Sigmoid colon (tissue), 7 donors: ENCODE measurements at places on chromosomes 13 and 19. TPM values are rescaled to one million over a fixed set of nuclear protein-coding genes. Genes with fewer than 3 reads are reported as not detected.

LHB gene
- not detected for total RNA-seq

DNA sequence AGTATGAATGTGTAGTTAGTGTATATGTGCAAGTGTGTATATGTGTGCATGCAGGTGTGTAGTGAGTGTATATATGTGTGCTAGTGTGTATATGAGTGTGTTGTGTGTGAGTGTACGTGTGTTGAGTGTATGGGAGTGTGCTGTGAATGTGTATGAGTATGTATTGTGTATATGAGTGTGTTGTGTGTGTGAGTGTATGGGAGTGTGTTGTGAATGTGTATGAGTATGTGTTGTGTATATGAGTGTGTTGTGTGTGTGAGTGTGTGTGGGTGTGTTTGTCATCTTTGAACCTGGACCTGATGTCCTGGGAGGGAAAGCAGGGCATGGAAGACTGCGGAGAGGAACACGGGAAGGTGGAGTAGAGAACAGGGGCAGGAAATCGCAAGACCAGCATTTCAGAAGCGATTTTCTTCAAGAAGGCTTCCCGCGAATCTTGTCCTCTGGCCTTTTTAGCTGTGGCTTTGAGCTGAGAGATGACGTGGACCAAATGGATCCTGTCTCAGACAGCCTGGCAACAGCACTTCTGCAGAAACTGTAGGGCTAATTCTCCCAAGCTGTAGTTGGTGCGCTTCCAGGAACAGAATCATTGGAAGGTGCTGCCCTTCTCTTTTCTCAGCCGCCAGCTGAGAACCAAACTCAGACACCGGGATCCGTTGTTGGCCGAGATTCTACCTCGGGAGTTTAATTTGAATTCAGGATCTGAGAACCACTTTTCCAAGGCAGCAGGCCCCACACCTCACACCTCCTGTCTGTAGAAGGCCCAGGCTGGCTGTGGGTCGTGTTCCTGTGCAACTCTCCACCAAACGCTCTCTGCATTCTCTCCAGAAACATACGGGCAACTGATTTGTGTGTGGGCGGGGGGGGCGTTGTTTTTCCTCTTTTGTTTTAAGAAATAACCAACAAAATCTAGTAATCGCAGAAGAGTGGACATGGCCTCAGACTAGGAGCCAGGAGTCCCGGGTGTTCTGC, 94.7 kb upstream of the RAP2A start:
- H3K4me1 ChIP-seq: peaks cover 58% of the 10 kb centered on the region
- no peaks in the 10 kb centered on the region for H3K27me3 ChIP-seq
- peak overlapping the region; percentile 80 for H3K27ac ChIP-seq
- peak; percentile 91 for DNase-seq
- peaks cover 10% of the 10 kb centered on the region for H3K36me3 ChIP-seq

DNA sequence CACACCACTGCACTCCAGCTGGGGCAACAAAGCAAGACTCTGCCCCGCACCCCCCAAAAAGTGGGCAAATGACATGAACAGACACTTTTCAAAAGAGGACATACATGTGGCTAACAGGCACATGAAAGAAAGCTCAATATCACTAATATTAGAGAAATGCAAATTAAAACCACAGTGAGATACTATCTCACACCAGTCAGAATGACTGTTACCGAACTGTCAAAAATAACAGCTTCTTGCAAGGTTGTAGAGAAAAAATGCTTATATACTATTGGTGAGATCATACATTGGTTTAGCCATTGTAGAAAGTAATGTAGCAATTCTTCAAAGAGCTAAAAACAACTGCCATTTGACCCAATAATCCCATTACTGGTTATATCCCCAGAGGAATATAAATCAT, 99.5 kb upstream of the SPATA13 start:
- no peaks in the 10 kb centered on the region for H3K4me1 ChIP-seq
- DNase-seq: no peak
- H3K27me3 ChIP-seq: no peaks in the 10 kb centered on the region
- no peaks in the 10 kb centered on the region for H3K36me3 ChIP-seq
- no peak overlapping the region for H3K27ac ChIP-seq

MBD3L5 gene
- not detected for total RNA-seq

DNA sequence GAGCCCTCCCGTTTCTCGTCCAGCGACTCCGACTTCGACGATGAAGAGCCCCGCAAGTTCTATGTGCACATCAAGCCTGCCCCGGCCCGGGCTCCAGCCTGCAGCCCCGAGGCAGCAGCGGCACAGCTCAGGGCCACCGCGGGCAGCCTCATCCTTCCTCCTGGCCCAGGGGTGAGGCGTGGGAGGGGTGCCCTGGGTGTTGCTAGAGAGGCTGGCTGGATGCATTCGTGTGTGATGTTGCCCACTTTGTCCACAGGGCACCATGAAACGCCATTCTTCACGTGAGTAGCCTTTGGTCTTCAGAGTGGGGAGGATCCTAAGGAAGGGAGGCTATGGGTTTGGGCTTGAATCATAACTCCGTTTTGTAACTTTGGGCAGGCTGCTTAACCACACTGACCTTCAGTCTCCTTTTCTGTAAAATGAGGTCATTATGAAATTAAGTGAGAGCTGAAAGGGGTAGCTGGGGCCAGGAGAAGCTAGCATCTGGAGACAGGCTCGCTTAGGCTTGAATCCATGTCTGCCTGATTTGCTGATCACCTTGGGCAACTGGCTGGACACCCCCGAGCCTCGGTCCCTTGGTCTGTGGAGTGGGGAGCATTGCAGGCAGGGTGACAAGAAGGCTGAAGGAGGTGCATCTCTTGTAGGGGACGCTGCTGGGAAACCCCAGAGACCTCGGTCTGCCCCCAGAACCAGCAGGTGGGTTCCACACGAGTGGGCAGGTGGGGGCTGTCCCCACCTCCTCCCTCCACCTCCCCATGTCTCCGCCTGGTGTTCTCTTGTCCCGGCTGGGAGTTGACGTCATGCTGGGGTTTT, 18.7 kb upstream of the B3GNT3 start:
- H3K27ac ChIP-seq: no peak overlapping the region
- DNase-seq: no peak
- H3K36me3 ChIP-seq: no peaks in the 10 kb centered on the region
- peaks cover 9% of the 10 kb centered on the region for H3K4me1 ChIP-seq
- H3K27me3 ChIP-seq: peaks cover 60% of the 10 kb centered on the region

DNA sequence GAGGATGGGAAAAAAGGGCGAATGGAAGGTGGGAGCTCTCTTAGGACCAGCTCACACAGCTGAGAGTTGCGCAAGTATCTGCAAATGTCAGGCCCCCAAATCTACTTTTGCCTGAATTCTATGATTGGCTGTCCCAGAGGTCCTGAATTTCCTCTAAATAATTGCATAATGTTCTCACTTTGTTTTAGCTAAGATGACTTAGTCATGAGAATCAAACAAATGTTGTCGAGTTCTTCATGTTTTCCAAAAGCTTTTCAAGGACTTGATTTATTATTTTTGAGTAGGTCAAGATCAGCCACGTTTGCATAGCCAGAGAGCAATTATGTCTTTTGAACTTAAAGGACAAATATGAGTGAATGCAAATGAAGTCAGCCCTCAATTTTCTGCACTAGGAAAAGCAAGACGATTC, 246.6 kb upstream of the MAB21L1 start:
- H3K27me3 ChIP-seq: no peaks in the 10 kb centered on the region
- H3K4me3 ChIP-seq: no peak overlapping the region
- H3K27ac ChIP-seq: peak overlapping the region; percentile 59
- peak; percentile 77 for DNase-seq
- H3K4me1 ChIP-seq: no peaks in the 10 kb centered on the region
- no peaks in the 10 kb centered on the region for H3K36me3 ChIP-seq

GRCh38 chr19:15540435-15540834, 32.1 kb downstream of the CYP4F22 start:
- DNase-seq: no peak
- no peaks in the 10 kb centered on the region for H3K36me3 ChIP-seq
- H3K27me3 ChIP-seq: peaks cover 18% of the 10 kb centered on the region
- H3K27ac ChIP-seq: no peak overlapping the region
- H3K4me1 ChIP-seq: no peaks in the 10 kb centered on the region

DNA sequence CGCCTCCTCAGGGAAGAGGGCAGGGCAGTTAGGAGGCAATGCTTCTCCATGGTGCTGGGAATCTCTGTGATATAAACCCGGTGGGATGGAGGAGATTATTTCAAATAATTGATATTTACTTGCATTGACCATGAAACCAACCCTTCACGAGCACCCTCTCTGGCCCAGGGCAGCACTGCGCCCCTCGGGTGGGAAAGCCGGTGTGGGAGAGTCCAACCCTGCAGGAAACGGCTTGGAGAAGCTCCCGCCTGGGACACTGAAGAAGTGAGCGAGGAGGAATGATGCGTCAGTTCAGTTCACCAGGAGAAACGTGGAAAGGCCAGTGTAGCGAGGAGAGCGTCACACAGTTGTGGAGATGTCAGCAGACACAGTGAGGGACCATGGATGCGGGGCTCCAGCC, 99.9 kb downstream of the COL4A2 start:
- H3K27me3 ChIP-seq: no peaks in the 10 kb centered on the region
- peaks cover 83% of the 10 kb centered on the region for H3K4me1 ChIP-seq
- no peak for DNase-seq
- H3K4me3 ChIP-seq: no peak overlapping the region
- H3K27ac ChIP-seq: peak overlapping the region; percentile 96

GSX1 gene
- not detected for total RNA-seq

CEACAM1 gene
- total RNA-seq: 0.66 TPM

GRCh38 chr19:54256250-54257115, 590 bp downstream of the LILRB5 start:
- H3K27me3 ChIP-seq: peaks cover 48% of the 10 kb centered on the region
- H3K36me3 ChIP-seq: no peaks in the 10 kb centered on the region
- H3K27ac ChIP-seq: peak overlapping the region; percentile 14
- DNase-seq: peak; percentile 40
- H3K4me3 ChIP-seq: no peak overlapping the region
- H3K4me1 ChIP-seq: no peaks in the 10 kb centered on the region
